Skeletal muscle cell (primary cell): ENCODE measurements at places on chromosomes 16 and 17.

GRCh38 chr16:72939247-72939646, 108.7 kb downstream of the ZFHX3 start:
- DNase-seq = no peak

DNA sequence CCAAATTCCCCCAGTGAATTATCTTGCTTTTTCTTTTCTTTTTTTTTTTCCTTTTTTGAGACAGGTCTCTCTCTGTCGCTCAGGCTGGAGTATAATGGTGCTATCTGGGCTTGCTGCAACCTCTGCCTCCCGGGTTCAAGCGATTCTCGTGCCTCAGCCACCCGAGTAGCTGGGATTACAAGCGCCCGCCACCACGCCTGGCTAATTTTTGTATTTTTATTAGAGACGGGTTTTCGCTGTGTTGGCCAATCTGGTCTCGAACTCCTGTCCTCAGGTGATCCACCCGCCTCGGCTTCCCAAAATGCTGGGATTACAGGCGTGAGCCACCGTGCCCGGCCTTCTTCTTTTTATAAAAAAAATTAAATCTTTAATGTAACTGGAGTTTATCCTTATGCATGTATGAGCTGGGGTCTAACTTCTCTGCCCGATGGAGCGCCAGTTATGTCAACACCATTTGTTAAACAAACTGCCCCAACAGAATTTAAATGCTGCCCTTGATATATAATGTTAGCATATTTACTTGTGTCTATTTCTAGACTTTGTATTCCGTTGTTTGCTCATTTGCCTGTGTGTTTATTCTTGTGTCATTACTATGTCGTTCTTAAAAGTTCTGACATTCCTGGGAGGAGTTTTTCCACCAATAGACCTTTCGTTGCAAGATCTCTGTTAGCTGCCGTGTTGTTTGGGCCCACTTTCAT, 535 bp upstream of the AURKB start:
- no peak for DNase-seq

GRCh38 chr16:89537549-89537925, 22.9 kb upstream of the RPL13 start:
- no peak for DNase-seq

GRCh38 chr16:56911771-56912571, 20.0 kb upstream of the HERPUD1 start:
- DNase-seq = no peak

- DNase-seq = peak; percentile 49
Observed at GRCh38 chr17:12415031-12415430, 250.7 kb upstream of the MYOCD start.

DNA sequence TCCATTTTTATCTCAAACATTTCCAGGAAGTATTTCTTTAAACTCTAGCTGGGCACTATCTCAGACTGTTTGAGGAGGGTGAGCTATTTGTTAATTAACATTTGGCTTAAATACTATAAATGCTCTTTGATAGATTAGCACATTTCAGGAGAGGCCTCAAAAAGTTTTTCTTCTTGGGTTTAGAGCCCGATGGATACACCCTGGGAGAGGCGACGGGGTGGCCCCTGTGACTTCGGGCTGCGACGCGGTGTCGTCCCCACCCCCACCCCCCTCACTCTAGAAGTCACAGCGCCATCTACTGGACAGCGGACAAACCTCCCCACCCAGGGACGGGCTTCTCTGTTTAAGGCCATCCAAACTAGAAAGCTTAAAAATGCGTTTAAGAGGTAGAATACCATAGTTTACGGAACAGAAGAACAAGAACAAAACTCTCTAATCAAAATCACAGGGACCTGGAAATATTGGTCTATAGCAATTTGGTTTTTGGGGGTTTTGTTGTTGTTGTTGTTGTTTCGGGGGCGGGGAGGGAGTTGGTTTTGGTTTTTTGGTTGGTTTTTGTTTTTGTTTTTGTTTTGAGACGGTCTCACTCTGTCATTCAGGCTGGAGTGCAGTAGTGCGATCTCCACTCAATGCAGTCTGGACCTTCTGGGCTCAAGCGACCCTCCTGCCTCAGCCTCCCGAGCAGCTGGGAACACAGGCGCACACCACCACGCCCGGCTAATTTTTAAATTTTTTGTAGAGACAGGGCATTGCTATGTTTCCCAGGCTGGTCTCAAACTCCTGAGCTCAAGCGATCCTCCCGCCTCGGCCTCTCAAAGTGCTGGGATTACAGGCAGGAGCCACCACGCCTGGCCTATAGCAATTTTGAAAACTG, 254.4 kb downstream of the C16orf95 start:
- DNase-seq = no peak

GRCh38 chr17:43135454-43135819, 10.3 kb upstream of the BRCA1 start:
- DNase-seq = no peak

DNA sequence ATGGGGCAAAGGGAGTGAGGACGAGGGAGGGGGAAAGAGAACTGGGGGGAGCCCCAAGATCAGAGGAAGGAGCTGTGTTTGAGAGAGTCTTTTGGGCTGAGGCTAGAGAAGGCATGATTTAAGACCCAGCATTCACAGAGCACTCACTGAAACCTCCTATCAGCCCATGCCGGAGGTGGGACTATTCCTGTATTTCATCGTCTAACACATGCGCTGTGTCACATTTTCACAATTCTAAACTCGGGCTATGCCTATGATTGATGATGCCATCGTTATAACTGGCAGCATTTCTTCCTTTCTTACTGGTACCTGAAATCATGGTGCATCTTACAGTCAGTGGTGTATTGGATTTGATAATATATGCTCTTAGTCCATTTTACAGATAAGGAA, 3.5 kb downstream of the FAM171A2 start:
- DNase-seq = no peak

- no peak for DNase-seq
Observed at GRCh38 chr16:8931859-8932258, 31.8 kb downstream of the USP7 start.

GRCh38 chr17:64574646-64575045, 67.9 kb downstream of the CEP95 start:
- DNase-seq = no peak
